Stimulated activated CD4-positive, alpha-beta T cell treated with anti-CD3 and anti-CD28 coated beads, Interleukin-15, amount 100 ng/mL, for 24 hours (primary cell): ENCODE measurements at places on chromosomes 5 and 9.
A peak's percentile ranks its signal among the peaks of the same experiment; 100 is the strongest.

DNA sequence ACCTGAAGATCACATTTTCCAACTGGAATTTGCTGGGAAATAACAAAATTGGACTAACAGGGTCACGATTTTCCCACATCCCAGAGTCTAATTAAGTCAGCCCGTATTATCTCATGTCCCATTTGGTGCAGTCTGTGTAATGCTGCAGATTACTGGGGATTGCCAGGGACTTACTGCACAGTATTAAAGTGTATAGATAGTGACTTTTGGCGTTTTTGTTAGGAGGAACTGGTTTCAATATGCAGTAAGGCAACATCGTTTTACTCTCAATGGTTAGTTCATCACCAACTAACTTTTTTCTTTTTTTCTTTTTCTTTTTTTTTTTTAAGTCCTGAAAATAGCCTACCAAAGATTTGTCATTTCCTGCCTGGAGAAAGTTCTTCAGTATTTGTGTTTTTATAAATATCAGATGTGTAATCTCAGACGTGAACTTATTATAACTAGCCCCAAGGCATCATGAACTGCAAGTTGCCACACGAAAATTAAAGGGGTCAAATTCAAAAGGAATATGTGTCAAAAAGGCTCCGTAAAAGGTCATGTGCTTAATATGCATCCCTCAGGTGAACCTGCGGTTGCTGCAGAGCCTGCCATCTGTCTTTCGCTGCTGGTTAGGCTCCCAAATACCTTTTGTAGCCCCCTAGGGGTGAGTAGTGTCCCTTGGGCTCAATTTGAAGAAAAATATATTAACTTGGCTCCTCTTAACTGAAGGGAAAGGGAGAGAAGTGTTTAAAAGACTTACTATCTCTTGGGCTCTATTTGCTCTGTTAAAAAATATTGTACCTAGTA is 176.7 kb upstream of the ADAMTSL1 start:
- no peak for DNase-seq

DNA sequence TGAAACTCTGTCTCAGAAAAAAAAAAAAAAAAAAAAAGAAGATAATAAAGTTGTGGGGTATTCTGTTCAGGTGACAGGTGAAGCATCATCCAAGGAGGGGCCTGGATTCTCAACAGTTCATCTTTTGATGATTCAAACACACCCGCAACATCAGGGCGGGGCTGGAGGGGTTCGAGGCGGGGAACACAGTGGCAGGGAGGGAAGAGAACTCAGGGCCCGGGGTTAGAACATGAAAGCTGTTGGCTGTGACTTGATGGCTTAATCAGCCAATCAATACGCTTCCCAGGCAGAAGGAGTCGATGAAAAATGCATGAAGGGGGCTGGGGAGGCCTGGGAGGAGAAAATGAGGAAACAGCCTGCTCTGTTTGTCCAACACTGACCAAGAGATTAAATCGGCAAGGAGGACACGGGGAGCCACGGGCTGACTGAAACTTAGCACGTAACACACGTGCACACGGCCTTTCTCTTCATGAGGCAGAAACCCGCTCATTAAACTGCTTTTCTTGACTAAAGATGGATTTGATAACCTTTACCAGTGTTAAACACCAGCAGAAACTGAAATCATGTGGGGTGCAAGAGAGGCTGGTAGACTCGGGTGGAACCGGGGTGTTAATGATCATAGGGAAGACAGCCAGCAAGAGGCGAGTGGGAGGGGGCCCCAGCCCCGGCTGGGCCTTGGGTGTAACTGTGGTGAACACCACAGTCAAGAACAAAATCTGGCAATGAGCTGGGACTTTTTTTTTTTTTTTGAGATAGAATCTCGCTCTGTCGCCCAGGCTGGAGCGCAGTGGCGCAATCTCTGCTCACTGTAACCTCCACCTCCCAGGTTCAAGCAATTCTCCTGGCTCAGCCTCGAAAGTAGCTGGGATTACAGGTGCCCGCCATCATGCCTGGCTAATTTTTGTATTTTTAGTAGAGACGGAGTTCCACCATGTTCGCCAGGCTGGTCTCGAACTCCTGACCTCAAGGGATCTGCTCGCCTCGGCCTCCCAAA is 105.7 kb upstream of the RAPGEF1 start:
- peak; percentile 30 for DNase-seq

DNA sequence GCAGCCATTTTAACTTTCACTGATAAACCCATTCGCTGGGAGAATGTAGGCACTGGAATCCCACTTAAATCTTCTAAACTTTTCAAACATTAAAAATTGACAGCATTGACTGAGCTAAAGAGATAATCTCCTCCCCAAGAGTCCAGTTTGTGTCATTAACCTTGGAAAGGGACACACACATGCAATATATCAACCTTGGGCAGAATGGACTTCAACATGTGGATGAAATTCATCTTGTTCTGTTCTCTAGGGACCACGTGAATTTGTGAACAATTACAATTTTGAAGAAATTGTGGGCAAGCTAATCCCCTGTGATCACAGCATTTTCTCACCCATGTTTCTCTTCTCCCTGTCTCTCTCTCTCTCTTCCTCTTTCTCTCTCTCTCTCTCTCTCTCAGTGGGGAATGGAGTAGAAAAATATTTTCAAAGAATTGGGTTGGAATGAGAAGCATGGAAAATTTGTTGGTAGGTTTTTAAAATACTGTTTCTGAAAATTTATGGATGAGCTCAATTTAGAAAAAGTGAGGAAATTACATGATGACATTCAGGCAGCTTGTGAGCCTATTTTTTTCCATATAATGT is 553.7 kb downstream of the EBF1 start:
- no peak for DNase-seq

DNA sequence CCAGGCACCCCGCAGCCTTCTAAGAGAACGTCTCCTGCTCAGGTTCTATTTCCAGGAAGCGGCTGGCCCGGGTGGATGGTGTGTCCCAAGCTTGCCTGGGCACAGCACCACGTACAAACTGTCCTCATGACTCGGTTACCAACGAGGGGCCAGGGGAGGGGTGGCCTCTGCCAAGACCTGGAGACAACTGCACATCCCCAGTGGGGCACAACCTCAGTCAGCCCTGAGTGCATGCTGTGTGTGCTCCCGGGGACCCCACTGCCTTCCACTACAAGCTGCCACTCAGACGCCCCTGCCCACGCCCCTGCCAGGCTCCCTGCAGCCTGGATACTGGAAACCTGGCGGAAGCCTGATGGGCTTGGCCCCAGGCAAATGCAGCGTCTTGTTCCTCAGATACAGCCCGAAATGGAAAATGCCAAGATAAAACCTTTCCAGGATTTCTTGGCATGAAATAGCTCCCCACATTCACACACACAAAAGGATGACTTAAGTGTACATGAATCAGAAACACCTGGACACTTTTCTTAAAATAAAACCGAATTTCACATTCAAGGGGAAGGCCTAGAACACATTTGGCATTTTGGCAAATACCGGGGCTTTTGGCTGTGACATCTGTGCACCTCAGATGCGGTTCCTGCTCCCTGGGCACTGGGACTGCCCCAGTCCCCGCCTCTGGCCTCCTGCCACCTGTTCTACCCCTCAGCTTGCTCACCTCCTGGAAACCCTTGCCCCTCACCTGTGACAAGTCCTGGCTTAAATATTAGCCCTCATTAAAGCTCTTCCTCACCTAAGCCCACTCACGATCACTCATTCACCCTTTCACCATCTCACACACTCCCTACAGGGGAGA is 62.5 kb downstream of the COL23A1 start:
- DNase-seq: no peak

DNA sequence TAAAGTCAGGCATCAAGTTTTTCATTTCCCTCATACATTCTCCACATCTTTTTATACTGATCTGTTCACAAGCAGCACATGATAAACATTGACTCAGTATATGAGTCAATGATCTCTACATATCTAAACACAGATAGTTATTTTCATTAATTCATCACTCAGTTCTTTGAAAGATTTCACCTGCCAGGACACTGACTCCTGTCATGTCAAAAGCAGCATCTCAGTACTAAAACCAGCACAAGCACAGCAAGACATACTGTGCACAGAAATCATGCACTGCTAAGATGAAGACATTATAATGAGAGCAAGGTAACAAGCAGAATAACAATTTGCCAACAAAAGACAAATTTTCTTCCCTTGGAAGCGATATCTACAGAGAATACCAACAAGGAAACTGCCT is 206.1 kb upstream of the COX7C start:
- DNase-seq: no peak

GRCh38 chr9:7097785-7098752 is 340.3 kb downstream of the KDM4C start:
- no peak for DNase-seq

GRCh38 chr5:172223901-172224873 is 30.2 kb downstream of the EFCAB9 start:
- peak; percentile 79 for DNase-seq

GRCh38 chr5:19235101-19235584 is 752.9 kb downstream of the CDH18 start:
- no peak for DNase-seq

GRCh38 chr5:81803812-81804211 is 52.9 kb upstream of the SSBP2 start:
- no peak for DNase-seq

- DNase-seq: no peak
Observed at GRCh38 chr9:121738968-121739367, 87.5 kb downstream of the DAB2IP start.

DNA sequence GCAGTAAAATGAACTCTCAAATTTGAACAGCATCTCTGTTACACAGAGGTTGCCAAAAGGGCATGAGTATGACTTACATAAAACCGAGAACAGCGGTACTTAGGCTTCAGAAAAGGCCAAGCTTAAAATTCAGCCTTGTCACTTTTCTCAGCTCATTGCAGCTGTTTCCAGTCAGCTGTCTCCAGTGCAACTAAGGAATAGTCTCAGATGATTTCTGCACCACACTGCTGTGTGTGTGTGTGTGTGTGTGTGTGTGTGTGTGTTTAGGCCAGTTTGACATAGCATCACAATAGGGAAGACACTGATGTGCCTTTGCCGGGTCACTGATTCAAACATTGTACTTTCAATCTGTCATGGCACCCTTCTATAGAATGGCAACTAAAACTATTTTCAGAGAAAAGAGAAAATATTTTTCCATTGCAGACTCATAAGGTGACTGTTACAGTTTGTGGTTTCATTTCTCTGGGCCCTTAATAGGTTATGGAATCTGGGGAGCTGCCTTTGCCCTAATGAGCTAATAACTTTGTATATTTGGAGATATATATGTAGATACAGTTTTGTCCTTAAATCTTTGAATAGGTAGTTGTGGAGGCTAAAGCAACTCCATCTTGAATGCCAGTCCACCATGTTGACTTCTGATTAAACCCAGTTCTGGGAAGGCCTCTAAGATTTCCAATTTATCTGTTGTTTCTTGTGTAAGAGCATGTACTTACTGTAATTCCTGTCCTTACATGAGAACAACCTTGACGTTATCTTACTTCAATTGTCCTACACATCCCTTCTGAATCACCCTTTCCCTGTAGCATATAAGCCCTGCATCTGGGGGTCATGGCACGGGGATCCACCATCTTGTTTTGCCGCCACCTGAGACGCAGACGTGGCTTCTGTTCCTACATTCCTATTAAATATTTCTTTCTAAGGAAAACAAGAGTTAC is 4.5 kb downstream of the LSM11 start:
- peak; percentile 24 for DNase-seq

- DNase-seq: no peak
Observed at GRCh38 chr9:818958-819357, 22.5 kb upstream of the DMRT1 start.

GRCh38 chr9:137302449-137303150 is 529 bp upstream of the NRARP start:
- peak; percentile 26 for DNase-seq

DNA sequence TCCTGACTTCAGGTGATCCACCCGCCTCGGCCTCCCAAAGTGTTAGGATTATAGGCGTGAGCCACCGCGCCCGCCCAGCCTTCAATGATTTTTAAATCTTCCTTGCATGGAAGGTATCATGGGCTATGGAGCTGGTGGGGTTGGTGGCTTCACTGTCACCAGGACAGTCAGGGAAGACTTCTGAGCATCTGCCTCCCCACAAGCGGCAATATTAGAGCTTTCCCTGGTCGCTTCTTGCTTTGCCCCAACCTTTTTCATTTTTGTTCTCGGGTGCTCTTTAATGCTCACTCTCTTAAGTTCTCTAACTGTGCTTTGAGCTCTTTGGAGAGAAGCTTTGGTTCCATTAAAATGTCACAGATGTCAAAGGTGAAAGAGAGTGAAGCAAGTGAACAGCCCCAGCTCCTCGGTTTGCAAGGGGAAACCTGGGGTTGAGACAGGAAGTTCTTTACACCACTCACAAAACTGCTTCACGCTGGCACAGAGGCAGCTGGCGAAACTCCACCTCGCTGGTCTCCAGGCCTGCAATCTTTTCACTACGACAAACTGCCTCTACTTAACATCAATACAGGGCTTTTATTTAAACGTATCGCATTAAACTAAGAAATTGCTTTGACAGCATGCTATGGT is 142.5 kb upstream of the RETREG1 start:
- DNase-seq: peak; percentile 14

- DNase-seq: no peak
Observed at GRCh38 chr9:108245901-108246300, 609.9 kb downstream of the ACTL7B start.

DNA sequence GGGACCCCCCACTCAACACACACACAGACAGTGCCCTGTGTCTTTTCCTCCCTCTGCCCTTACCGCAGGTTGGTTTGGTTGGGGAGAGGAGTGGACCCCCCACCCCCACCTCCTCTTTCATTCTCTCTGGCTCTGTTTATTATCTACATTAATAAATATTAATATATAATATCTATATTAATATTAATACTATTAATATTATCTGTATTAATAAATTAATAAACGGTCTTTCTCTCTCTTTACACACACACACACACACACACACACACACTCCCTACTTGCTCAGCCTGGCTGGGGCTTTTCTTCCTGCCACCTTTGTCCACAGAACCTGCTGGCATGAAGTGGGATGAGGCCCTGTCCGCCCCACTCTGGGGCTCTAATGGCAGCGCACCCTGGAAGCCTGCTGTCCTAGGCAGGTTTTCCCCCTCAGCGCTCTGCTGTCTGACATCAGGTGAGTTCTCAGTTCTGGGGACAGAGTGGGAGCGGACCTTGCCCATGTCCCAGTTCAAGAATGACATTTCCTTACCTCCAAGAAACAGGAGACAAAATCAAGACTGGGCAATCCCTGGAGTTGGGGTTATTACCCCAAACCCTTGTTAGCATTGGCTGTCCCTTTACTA is 10.5 kb upstream of the SMIM32 start:
- DNase-seq: no peak

- DNase-seq: no peak
Observed at GRCh38 chr9:88577256-88578120, 42.5 kb downstream of the NXNL2 start.

GRCh38 chr5:22842574-22842973 is 10.6 kb downstream of the CDH12 start:
- DNase-seq: no peak

DNA sequence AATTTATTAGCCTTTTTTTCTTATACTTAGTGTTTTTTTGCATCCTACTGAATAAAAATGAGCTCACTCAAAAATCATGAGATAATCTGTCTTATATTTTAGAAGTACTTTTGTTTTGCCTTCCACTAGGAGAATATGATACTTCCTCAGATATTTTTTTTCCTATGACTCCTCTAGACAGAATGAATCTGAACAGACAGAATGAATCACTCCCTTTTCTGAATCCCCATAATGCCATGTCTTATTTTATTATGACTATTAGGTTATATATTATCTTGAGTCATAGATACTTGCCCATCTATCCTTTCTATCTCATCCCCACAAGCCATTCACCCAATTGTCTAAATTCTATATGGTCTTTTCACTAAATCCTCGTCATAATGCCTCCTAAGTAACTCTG is 134.6 kb downstream of the BRINP1 start:
- no peak for DNase-seq

- DNase-seq: no peak
Observed at GRCh38 chr5:168951356-168951755, 349.6 kb downstream of the SLIT3 start.
